ENCODE measurements at places on chromosomes 2 and 18.

GRCh38 chr18:22493940-22494339 lies 76.2 kb upstream of the CTAGE1 start:
- no peak for DNase-seq

DNA sequence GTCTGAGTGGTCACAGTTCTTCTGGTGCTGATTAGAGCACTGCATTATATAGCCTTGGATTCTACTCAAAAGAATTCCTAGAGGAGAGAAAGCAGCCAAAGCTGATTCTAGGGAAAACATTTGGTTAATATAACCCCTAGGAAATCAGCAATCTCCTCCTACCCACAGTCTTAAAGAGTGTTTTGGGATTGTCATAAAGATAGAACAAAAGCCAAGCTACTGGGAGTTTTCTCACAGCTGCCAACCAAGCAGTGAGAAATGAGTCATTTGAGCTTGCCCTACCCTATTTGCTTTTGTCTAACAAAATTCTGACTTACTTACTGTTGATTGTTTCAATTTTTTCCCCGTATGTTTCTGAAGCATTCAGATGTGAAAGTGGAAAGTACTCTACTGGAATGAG lies 469.3 kb downstream of the PLCL1 start:
- no peak for DNase-seq

GRCh38 chr2:32739664-32740063 lies 111.8 kb downstream of the TTC27 start:
- no peak for DNase-seq

DNA sequence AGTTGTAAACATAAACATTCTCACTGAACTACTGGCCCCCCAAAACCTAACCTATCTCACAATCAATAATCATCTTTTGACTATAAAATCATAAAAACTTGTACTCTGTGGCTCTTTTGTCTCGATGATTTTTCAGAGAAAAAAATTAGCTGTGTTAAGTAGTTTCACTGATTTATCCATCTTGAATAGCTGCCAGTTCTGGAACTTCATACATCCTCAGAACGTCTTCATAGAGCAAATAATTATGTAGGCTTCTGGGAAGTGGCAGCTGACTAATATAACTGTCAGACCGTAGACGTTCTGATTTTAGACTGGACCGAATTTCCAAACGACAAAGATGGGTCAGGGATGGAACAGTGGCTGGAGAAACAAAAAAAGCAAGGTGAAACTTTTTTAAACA lies 97.3 kb upstream of the CHAC2 start:
- no peak for DNase-seq

DNA sequence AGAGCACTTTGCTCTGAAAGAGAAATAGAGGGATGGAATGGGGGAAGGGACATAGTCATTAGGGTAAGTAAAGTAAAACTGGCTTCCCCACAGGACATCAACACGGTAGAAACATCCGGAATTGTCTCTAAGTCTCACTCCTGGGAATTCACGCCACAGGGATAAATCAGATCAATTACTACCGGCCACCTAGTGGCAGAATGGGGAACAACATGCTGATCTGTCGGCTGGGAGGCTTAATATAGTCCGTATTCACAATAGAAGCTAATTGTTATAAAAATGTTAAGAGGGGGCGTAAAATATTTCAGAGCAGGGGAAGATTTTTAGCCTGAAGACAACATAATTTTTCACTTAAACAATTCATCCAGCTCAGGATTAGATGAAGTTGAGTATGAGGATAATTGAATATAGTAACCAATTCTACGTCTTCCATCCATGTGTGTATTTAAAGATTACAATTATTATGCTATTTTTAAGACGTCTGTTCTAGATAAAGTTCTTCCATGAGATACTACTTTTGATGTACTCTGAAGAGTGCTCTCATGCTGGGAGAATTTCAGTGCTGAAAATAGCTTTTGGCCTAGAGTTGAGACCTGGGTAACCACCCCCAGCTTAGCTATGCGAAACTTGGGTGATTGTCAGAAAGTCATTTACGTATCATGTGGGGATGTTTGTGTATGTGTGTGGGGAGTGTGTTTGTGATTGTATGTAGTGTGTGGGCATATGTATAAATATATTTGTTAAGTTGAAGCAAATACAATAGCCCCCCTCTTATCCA lies 65.7 kb downstream of the LRRTM1 start:
- DNase-seq, result peak; percentile 42

DNA sequence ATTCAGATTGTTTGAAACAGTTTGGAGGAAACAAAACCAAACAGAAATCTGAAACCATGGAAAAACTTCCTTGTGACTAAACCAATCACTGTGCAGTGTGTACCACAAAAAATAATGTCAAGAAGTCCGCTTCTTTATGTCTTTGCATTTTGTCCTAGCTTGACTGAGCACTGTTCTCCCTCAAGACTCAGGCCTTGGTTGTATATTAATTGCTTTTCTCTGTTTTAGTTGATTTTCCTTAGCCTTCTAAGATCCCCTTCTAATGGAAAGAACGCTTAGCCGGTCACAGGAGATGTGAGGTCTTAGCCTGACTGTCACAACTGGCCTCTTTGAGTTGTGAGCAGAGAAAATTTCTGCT lies 56.6 kb downstream of the LCLAT1 start:
- DNase-seq, result no peak

DNA sequence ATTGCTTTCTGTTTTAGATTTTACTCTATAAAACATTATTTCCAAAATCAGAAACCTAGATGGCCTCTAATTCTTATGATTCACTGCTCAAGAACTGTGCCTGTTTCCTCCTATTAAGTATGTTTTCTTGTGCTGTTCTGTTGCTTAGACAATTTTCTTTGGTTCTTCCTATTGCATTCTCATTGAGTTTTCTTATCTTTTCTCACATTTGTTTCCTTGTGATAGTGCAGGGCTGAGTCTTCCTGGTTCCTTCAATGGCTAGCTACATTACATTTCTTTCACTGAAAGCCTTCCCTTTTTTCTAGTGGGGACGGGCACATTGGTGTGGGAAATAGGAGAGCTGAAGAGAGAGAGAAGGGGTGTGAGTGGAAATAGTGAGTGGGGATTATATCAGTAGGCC lies 183.4 kb downstream of the CALCRL start:
- DNase-seq, result no peak

Measured in ELR (cell line).